Activated T-cell treated with anti-CD3 and anti-CD28 coated beads, Interleukin-2, amount 50 U/mL, for 72 hours (primary cell): ENCODE measurements at places on chromosomes 2 and 18. TPM values are rescaled to one million over a fixed set of nuclear protein-coding genes. Genes with fewer than 3 reads are reported as not detected.
A peak's percentile ranks its signal among the peaks of the same experiment; 100 is the strongest.

DNA sequence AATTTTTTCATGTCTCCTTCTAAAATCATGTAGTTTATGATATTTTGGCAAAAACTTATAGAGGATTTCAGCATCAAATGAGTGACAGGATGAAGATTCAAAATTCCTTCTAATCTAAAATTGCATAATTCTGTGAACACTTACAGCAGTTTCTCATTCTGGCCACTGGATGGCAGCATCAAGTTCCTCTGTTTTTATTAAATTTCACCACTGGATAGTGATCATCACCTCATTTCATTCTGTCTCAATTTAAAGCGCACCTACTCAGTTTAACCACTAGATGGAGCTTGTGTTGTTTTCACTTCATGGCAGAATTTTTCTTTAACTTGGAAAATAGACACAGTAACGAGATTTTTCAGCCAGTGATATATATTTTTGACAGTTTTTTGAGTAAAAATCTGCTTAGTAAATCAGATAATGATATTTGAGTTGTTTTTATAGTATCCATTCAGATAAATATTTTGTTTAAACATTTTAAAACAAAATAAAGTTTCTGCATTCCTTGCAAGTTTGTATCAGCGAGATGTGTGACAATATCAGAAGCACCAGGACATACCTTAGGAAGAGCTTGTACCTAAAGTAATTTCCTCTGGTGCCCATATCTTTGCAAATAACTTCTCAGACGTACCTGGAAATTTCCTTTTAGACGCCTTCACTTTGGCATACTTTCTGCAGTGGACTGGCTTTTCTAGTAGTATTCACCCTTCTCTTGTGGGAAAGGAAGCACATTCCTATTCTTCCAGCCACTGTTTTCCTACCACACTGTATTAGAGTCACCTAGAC, 94.7 kb upstream of the ARHGAP15 start:
- H3K4me1 ChIP-seq = peaks cover 7% of the 10 kb centered on the region
- H3K27ac ChIP-seq = no peak overlapping the region

DNA sequence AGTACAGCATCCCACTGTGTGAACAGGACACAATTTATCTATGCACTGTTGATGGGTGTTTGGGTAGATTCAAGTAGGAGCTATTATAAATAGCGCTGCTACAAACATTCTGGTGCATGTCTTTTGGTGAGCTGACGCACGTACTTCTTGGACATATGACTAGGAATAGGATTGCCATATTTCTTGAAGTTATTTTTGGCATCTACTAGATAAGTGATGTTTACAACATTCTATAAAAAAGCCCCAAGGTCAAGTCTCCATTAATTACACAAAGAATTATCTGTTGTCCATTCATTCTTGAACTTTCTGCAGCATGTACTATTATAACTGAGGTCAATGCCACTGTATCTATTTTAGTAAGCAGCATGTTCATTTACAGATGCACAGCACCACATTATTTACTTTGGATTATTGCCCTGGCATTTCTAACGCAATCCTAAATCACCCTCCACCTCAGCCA, 225.5 kb upstream of the TMEM200C start:
- no peaks in the 10 kb centered on the region for H3K36me3 ChIP-seq
- H3K27ac ChIP-seq = no peak overlapping the region
- no peak overlapping the region for H3K4me3 ChIP-seq
- no peak for DNase-seq
- no peaks in the 10 kb centered on the region for H3K4me1 ChIP-seq
- H3K27me3 ChIP-seq = no peaks in the 10 kb centered on the region

GRCh38 chr18:7197854-7198253, 33.0 kb upstream of the LRRC30 start:
- H3K4me3 ChIP-seq = no peak overlapping the region
- H3K36me3 ChIP-seq = peaks cover 4% of the 10 kb centered on the region
- H3K4me1 ChIP-seq = no peaks in the 10 kb centered on the region
- H3K27ac ChIP-seq = no peak overlapping the region
- no peak for DNase-seq

DNA sequence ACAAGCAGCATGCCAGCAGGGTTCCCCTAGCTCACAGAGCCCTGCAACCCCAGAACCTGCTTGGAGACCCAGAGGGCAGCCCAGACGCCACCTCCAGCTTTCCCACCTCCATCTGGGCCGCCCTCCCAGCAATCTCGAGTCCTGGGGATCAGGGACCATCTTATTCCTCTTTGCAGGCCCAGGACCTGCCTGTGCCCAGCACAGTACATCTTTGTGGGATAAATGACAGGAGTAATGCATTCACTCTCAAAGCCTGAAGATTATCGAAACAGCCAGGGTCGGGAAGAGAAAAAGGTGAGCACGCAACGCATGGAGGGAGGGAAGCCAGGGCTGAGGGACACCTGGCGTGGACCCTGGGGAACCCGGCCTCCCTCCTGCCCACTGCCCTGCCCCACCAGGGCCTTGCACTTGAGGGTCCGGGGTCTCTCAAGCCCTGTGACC, 144.1 kb downstream of the NDUFA10 start:
- H3K36me3 ChIP-seq = peaks cover 6% of the 10 kb centered on the region
- DNase-seq = no peak
- H3K27ac ChIP-seq = no peak overlapping the region
- H3K4me1 ChIP-seq = peaks cover 8% of the 10 kb centered on the region

DNA sequence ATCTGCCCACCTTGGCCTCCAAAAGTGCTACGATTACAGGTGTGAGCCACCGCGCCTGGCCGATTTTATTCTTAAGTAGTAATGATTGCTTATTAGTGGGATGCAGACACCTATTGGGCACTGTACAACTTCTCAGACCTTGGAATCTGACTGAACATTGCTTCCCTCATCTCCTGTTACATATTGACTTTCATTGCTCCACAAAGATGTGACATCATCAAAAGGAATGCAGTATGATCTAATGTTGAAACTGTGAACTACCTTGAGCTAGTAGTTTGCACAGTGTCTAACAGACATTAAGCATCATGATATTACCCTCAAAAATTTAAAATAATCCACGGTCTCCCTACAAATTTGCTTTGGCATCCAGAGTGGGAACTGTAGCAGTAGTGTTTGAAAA, 109.8 kb upstream of the SIX2 start:
- no peaks in the 10 kb centered on the region for H3K4me1 ChIP-seq
- no peak for DNase-seq
- no peaks in the 10 kb centered on the region for H3K36me3 ChIP-seq

- H3K4me3 ChIP-seq = no peak overlapping the region
- H3K36me3 ChIP-seq = no peaks in the 10 kb centered on the region
- peaks cover 21% of the 10 kb centered on the region for H3K27me3 ChIP-seq
- no peaks in the 10 kb centered on the region for H3K4me1 ChIP-seq
- no peak overlapping the region for H3K27ac ChIP-seq
Measured at GRCh38 chr2:157169889-157170288, 87.6 kb upstream of the GALNT5 start.

DNA sequence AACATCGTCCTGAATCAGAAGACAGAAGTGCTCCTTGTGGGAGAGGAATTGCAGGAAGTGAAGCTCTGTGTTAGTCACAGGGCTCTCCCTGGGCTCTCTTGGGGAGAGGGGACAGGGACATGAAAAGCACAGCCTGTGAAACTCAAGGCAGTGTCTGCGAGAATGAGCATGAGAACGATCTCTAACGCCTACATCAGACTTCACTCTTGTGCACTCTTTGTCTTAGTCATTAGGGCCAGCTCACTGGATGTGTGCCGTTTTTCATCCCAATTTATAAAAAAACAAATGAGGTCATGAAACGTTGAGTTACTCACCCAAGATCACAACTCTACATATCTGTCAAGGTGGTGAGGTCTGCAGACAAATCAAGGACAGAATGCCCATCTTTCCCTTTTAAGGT, 27.0 kb upstream of the TWIST2 start:
- H3K27me3 ChIP-seq = peaks cover 47% of the 10 kb centered on the region
- DNase-seq = no peak

DNA sequence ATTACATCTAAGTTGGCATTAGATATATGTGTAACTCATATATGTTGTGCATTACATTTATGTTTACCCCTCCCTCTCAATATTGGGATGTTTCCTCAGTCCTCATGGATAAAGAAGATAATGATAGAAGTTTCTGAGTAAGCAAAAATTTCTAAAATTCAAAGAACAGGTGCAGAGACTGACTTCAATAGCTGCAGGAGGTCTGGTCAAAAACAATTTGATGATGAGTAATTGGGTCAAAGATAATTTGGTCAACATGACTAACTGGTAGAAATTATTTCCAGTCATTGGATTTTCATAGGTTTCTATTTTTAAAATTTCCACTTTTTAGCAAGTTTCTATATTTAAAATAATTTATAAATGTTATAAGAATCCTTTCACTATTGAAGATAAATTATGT, 1130.9 kb upstream of the SLC39A10 start:
- no peaks in the 10 kb centered on the region for H3K36me3 ChIP-seq
- no peak overlapping the region for H3K27ac ChIP-seq
- no peaks in the 10 kb centered on the region for H3K4me1 ChIP-seq
- DNase-seq = no peak

GRCh38 chr18:51522821-51523220, 325.3 kb upstream of the MEX3C start:
- no peak overlapping the region for H3K27ac ChIP-seq
- no peak for DNase-seq
- no peaks in the 10 kb centered on the region for H3K27me3 ChIP-seq
- H3K36me3 ChIP-seq = no peaks in the 10 kb centered on the region
- H3K4me3 ChIP-seq = no peak overlapping the region

- H3K4me1 ChIP-seq = peaks cover 54% of the 10 kb centered on the region
- H3K36me3 ChIP-seq = peaks cover 2% of the 10 kb centered on the region
- H3K27ac ChIP-seq = no peak overlapping the region
- no peak overlapping the region for H3K4me3 ChIP-seq
- no peak for DNase-seq
- no peaks in the 10 kb centered on the region for H3K27me3 ChIP-seq
Measured at GRCh38 chr2:157903151-157903550, 27.0 kb upstream of the ACVR1 start.

DNA sequence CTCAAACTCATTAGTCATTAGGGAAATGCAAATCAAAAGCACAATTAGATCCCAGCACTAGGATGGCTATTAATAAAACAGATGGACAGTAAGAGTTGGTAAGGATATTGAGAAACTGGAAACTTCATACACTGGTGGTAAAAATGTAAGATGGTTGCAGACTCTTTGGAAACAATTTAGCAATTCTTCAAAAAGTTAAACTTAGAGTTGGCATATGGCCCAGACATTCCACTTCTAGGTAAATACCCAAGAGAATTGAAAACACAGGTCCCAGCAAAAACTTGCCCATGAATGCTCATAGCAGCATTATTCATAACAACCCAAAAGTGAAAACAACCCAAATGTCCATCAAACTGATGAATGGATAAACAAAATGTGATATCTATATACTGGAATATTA, 84.9 kb upstream of the ZFP36L2 start:
- no peak overlapping the region for H3K4me3 ChIP-seq
- H3K4me1 ChIP-seq = peaks cover 23% of the 10 kb centered on the region
- DNase-seq = no peak
- H3K36me3 ChIP-seq = no peaks in the 10 kb centered on the region
- no peak overlapping the region for H3K27ac ChIP-seq

DNA sequence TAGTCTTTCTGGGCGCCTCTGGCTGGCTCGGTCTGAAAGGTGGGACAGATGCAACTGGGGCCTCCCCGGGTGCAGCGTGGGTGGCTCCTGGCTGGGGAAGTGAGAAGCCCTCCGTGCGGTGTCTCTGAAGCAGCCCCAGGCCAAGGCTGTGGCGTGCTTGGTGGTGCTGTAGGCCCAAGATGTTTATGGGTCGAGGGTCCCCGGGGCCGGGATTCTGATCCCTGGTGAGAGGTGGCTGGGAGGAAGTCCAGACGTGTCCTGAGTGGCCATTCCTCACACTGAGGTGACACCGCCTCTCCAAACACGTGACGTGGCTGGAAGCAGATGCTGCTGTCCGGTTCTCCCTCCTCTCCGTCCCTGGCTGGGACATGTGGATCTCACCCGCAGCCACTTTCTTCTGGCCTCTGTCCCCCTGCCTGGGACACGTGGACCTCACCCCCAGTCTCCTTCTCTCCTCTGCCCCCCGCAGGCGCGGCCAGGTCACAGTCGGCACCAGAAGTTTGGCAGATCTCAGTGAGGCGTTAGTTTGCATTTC, 12.6 kb downstream of the RTP5 start:
- no peaks in the 10 kb centered on the region for H3K27me3 ChIP-seq
- peak; percentile 71 for DNase-seq
- H3K4me1 ChIP-seq = peaks cover 55% of the 10 kb centered on the region
- H3K4me3 ChIP-seq = peak overlapping the region; percentile 95
- H3K27ac ChIP-seq = peak overlapping the region; percentile 38
- H3K36me3 ChIP-seq = no peaks in the 10 kb centered on the region

PHOSPHO2 gene
- total RNA-seq = 3.4 TPM

AOX1 gene
- 0.84 TPM for total RNA-seq

C2orf68 gene
- 48.9 TPM for total RNA-seq

AAK1 gene
- 137 TPM for total RNA-seq

UGT1A7 gene
- total RNA-seq = not detected

GAL3ST2 gene
- total RNA-seq = 0.82 TPM
